H9 (cell line): ENCODE measurements at places on chromosomes 5 and 9. TPM values are rescaled to one million over a fixed set of nuclear protein-coding genes. Genes with fewer than 3 reads are reported as not detected.

GRCh38 chr5:77312413-77312812, 101.9 kb downstream of the PDE8B start:
- no peak for DNase-seq

DNA sequence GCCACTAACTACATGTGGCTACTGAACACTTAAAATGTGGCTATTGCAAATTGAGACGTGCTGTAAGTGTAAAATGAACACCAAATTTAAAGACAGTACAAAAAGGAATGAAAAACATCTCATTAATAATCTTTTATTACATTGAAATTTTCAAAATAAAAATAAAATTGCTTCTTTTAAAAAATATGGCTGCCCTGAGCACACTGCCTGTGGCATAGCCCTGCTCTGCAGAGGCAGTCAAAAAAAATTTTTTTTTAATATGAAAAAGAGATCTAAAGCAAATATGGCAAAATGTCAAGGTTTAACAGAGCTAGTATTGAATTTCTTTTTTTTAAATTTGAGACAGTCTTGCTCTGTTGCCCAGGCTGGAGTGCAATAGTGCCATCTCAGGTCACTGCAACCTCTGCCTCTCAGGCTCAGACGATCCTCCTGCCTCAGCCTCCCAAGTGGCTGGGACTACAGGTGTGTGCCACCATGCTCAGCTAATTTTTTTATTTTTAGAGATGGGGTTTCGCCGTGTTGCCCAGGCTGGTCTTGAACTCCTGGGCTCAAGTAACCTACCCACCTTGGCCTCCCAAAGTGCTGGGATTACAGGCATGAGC, 25.6 kb downstream of the CARNMT1 start:
- DNase-seq, result no peak

Gene ACSL6
- 1.3 and 1.6 TPM in 2 replicates for total RNA-seq

DNA sequence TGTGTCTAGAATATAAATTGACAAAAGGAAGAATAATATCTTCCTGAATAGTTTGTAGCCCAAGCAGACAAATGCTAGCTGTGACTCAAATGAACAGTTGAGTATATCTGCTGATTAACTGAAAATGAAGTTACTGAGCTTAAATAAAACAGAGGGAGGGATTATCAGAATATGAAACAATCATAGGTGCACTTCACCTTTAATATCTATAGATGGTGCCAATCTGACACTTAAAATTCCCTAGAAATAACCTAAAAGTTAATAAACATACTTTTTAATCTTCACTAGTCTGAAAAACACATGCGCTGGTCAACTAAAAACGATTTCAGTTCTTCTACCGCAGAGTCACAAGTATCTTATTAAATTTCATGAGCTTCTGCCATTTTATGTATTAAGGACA, 280.8 kb upstream of the RASA1 start:
- no peak for DNase-seq
